ENCODE measurements at places on chromosomes 11 and 22.

DNA sequence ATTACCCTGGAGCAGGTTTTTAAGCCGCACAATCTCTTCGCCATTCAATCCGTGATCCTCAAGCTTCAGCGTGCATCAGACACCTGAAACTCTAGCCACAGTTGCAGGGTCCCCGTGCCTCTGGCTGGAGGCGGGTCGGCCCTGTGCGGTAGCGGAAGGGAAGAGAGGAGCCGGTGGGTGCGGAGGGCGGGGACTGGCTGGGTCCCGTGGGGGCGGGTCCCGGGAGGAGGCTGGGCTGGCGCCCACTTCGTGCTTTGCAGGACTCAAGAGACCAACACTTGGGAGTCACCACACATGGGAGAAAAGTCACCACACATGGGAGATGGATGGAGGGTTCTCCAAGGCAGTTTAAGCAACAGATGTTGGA lies 772 bp downstream of the C22orf15 start:
- peak; percentile 33 for DNase-seq

DNA sequence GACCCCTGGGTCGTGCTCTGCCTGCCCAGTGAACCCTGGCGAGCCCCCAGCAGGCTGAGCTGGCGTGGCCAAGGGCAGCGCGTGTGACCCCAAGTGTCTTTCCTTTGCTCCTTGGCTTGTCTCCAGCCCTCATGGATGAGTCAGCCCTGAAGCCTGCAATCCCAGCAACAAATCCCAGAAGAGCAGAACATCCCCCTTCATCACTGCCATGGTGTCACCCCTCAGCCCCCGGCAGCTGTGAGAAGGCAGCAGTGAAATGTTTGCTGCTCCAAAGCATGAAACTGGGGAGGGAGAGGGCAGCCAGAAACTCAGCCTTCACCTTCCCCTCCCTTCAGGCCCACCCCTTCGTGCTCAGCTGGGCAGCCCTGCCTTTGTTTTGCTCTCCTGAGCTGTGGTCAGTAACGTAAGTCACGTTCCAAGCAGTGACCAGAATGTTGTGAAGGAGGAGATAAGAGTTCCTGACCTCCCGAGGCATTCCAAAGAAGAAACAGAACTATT lies 29.8 kb downstream of the ADAMTS15 start:
- no peak for DNase-seq

GRCh38 chr11:125470355-125470754 lies 25.7 kb downstream of the FEZ1 start:
- no peak for DNase-seq

- DNase-seq, result no peak
These were observed at the start of gene MMP1 for GRCh38 chr11:102798012-102798746. TSS of gene MMP1 (minus strand) at chr11:102798160. CDS start at chr11:102798092, 68 bp downstream.

GRCh38 chr11:19232910-19233503 lies 7.7 kb downstream of the E2F8 start:
- DNase-seq, result no peak

DNA sequence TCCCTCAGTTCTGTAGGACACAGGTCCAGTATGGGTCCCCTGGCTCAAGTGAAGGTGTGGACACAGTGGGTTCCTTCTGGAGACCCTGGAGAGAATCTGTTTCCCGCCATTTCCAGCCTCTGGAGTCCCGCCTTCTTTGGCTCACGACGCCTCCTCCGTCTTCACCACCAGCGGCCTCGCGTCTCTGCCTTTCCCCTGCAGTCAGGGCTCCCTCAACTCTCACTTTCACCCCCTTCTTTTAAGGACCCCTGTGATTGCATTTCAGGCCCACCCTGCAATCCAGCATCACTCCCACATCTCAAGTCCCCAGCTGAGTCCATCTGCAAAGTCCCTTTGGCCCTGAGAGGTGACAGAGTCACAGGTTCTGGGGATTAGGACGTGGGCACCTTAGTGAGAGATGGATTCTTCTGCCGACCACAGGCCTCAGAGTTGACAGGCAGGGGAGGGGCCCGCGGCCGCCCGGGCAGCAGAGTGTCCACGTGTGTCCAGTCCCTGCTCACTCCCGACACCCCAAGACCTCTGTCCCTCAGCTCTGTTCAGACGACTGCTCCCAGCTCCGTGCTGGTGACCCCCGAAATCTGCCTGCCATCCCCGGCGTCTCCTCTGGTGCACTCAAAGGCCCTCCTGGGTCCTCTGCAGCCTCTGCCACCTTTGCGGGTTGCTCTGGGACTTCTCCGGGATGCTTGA lies 36.9 kb upstream of the KRTAP5-7 start:
- DNase-seq, result no peak

DNA sequence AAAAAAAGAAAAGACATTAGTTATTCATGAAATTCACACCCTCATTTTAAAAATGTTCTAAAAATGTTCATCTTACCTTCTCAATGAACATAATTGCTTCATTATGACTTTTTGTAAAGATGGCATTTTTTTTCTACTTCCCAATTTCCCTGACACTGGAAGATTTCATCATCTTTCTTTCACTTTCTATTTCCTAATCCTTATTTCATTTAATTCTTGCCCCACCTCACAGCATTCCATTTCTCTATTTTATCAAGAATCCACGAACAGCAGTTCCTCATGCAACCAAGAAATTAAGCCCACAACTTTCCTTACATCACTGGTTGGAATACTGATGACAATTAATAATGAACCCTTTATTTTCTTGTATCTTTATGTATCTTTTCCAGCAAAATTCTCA lies 1.9 kb downstream of the PATL1 start:
- DNase-seq, result no peak

DNA sequence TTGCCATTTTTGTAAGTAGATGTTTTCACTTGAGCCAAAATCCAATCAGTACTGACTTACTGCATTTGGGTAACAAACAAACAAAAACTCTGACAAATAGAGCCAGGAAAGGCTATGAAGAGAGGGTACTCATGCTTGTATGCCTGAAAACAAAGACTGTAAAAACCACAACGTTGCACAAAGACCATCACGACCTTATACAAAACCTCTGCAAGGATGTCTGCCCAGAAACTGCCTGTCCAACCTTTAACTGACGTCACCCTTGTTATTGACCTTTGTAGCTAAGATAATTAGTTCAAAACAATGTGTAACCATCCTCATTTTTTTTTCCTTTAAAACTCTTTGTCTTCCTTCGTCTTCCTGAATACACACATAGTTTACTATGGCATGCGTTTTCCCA lies 804 bp upstream of the CREBZF start:
- no peak for DNase-seq

DNA sequence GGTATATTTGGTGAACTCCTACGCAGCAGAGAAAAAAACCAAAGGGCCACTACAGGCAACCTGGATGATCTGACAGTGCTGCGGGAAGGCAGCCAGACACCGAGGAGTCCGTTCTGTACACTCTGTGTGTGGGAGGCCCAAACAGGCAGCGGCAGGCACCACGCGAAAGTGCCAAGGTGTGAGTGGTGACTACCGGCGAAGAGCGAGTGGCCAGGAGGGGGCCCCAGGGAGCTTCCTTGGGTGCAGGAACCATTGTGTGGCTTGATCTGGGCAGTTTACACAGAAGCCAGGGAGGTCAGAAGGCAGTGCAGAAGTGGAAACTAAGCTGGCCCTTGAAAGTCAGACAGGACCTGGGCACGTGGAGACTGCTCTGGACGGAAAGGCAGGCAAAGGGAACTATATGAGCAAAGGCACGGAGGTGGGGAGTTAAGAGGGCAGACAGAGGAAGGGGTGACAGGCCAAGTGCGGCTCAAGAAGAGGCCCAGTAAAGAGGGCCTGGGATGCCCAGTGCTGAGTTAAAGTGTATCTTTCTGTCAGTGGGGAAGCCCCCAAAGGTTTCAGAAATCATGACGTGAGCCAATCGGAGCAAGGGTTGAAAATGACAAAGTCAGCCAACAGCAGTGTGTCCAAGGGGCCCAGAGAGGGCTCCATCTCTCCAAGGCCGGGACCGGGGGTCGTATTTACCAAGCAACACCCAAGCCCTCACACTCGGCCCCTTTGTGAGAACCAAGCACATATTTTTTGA lies 10.6 kb downstream of the TMEM184B start:
- no peak for DNase-seq

GRCh38 chr11:6468712-6469495 lies 4.8 kb downstream of the TRIM3 start:
- DNase-seq, result peak; percentile 92

GRCh38 chr22:48868554-48868953 lies 959.1 kb downstream of the BRD1 start:
- DNase-seq, result no peak

DNA sequence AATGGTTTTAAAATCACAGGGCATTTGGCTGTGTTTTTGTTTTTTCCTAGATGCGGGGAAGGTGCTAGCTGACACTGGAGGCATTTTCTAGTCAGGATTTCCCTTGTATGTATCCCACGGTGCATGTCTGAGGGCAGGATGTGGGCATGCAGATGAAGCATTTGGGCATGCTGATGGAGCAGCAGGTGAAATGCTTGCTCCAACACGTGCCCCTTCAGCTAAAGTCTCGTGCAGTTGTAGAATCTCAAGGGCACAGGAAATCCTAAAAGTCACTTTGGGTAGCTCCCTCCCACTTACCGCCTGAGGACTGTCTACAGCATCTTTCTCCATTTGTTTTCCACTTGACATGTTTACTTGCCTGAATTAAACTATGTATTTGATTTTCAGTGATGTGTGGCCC lies 429.4 kb upstream of the B3GAT1 start:
- DNase-seq, result no peak

DNA sequence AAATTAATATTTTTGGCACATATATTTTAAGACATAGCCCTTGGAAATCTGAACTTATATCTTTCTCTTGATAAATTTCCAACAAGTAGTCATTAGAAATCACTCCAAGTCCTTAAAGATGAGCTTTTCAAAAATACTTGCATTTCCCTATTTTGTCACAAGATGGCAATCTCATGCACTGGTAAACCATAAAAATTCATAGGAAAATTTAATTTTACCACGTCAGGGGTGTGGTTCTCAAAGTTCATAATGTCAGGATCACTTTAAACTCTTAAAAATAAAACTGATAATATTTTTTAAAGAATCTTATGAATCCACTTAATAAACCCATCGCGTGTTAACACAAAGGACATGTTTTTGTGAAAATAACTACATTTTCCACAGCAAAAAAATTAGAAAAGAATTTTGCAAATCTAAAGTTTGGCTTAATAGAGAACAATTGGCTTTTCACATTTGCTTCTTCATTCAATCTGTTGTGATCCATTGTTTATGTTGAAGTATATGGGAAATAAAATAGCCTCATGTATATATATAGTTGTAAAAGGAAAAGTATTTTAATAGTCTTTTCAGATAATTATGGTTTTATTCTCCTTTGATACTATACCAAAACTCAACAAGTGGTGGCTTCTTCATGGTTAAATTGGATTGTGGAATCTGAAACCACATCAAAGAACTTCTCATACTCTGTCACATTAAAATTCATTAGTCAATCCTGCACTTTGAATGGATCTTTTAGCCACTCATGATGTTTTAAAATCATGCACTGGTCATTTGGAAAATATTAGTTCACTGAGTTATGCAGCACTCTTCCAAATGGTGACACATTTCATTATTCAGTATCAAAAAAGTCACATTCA lies 169.1 kb downstream of the CADM1 start:
- no peak for DNase-seq

GRCh38 chr11:10502770-10503169 lies 38.2 kb downstream of the RNF141 start:
- no peak for DNase-seq

DNA sequence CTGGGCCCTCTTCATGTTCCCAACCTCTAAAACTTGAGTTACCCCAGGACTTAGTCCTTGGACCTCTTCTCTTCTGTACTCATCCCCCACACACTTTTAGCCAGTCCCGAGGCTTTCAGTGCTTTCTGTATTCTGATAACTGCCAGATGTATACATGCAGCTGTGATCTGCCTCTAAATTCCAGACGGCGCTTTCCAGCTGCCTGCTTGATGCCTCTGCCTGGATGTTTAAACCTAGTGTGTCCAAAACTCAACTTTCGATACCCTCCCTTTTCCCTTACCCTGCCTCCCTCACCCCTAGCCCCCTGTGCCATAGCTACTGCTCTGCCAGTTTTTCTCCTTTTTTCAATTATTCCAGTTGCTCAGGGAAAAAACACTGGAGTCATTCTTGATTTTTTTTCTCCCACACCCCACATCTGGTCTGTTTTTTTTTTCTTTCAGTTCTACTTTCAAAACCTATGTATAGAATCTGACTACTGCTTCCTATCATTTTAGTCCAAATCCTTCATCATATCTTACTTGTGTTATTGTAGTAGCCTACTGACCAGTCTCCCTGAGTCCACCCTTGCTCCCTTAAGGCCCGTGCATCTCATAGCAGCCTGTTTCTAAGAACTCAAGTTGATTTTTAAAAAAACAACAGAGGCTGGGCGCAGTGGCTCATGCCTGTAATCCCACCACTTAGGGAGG lies 32.9 kb upstream of the TECTA start:
- DNase-seq, result no peak

GRCh38 chr11:129700701-129701100 lies 114.9 kb upstream of the TMEM45B start:
- no peak for DNase-seq

- no peak for DNase-seq
These were observed 22.3 kb downstream of the TTLL1 start for GRCh38 chr22:43066844-43067385.

DNA sequence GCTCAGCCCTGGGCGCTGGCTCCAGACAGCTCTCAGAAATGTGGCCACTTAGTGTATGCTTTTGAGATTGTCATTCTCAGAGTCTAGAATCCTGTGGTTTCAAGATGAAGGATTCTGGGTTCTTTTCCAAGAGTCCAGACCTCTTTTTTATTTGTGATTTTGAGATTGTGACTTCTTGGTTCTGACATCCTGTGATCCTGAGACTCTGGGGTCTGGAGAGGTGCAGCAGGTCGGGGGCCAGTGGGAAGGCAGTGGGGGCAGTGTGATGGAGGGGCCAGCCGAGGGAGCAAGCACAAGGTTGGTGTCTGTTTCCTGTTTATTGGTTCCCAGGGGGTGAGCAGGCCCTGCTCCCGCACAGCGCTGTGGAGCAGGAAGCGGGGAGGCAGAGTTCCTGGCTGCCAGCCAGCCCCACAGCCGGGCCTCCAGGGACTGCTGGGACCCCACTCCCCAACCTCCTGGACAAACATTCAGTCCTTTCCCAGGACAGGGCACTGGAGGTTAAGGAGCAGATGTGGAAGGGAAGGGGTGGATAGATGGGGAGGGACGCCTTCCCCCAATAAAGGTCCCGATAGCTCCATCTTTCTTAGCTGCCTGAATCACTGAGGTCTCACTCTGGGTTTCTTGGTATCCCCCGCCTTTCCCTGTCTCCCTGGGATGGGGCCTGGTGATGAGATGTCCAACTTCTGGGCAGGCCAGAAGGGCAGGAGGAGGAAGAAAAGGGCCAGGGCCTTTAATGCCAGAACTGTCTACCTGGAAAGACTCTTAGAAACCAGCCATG lies 13.7 kb downstream of the ARHGEF17 start:
- DNase-seq, result peak; percentile 28

GRCh38 chr11:92596596-92597317 lies 372.1 kb downstream of the FAT3 start:
- no peak for DNase-seq

GRCh38 chr22:44668886-44669521 lies 33.0 kb upstream of the PRR5 start:
- no peak for DNase-seq

- DNase-seq, result no peak
These were observed 127.0 kb downstream of the MRTFA start for GRCh38 chr22:40509401-40510134.
